ENCODE measurements at places on chromosomes 6 and 20.

DNA sequence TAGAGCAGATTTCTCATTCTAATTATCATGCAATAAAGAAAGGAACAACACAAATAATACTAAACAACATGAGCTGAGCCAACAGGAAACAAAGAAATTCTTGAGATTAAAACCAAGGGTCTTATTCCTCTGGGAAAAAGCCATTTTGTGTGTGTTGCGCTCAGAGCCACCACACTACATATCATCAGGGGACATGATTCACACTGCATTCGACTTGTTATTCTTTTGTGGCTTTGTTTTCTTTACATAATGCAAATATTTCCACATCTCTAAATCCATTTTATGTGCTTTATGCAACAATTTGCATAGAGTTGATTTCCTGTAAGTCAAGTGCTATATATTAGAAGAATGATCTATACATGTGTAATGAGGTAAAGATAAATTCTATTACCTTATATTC, 719.6 kb downstream of the TBC1D32 start:
- no peak for DNase-seq

DNA sequence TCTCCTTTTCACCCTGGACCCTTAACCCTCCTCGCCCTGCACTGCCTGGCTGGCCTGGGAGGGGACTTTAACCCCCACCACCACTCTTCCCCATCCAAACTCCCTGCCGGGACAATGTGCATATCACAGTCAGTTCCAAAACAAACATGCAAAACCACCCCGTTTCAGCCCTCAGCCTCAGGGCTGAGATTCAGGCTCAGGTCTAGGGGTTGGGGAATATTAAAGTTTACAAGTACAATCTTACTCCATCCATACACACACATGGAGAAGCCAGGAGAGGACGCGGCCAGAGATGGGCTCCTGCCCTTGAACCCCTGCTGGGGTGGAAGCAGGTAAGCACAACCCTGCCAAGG, 534 bp downstream of the KIAA1755 start:
- DNase-seq = no peak

- no peak for DNase-seq
Measured at GRCh38 chr6:52157301-52157941, 28.8 kb upstream of the IL17A start.

DNA sequence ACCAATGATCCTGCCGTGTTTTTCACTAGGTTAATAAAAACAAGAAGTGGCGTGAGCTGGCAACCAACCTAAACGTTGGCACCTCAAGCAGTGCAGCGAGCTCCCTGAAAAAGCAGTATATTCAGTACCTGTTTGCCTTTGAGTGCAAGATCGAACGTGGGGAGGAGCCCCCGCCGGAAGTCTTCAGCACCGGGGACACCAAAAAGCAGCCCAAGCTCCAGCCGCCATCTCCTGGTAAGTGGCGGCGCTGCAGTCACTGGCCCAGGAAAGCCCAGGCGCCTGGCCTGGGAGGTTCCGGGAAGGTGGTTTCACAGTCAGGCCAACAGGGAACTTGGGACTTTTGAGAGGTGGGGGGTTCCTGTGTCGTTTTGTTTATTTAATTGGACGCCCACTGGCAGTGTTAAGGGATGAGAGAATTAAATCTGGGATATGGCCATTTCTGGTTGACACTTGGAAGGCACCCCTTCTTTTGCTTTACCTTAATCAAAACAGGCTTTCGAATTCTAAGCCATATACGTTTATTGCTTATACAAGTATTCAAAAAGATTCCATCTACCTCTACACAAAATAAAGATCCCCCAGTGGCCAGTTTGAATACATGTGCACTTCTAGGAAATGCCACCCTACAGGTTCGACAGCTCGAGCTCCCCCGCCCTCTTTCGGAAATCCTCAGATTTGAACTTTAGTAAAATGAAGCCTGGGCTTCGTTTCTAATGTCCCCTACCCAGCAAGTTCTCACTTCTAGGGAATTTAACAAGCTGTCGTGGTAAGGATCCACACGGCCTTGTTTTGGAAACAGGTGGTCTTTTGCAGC, 138.9 kb downstream of the TMEM242 start:
- no peak for DNase-seq

DNA sequence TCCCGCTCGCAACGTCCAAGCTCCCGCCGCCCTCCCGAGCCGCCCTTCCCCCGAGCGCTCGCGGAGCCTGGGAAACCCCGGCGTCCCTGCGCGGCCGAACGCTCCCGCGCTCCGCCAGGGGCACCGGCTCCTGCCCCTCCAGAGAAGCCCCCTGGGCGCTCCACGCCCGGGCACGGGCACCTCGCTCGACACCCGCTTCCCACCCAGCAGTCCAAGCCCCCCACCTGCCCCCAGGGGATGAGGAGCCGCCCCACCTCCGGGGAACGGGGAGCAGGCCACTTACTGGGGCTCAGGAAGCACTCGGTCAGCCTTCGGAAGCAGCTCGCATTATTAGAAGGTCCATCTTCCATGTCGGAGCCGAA, 1.4 kb downstream of the PDE10A start:
- DNase-seq = no peak

DNA sequence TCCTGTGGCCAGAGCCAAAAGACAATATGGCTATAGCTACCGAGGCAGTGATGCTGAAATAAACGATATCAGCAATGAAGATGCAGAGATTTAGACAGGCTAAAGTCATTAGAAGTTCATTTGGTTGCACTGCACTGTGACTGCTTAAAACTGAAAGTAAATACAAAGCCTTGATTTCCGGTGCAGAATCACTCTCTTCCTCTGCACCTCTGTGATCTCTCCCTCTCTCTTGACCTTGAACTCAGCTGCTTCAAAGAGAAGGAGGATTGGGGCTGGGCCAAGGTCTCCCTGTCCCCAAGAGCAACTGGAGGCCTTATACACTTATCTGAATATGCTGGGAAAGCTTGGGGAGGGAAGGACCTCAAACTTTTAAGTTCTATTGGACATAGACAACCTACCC, 34.6 kb upstream of the SPACA1 start:
- no peak for DNase-seq

DNA sequence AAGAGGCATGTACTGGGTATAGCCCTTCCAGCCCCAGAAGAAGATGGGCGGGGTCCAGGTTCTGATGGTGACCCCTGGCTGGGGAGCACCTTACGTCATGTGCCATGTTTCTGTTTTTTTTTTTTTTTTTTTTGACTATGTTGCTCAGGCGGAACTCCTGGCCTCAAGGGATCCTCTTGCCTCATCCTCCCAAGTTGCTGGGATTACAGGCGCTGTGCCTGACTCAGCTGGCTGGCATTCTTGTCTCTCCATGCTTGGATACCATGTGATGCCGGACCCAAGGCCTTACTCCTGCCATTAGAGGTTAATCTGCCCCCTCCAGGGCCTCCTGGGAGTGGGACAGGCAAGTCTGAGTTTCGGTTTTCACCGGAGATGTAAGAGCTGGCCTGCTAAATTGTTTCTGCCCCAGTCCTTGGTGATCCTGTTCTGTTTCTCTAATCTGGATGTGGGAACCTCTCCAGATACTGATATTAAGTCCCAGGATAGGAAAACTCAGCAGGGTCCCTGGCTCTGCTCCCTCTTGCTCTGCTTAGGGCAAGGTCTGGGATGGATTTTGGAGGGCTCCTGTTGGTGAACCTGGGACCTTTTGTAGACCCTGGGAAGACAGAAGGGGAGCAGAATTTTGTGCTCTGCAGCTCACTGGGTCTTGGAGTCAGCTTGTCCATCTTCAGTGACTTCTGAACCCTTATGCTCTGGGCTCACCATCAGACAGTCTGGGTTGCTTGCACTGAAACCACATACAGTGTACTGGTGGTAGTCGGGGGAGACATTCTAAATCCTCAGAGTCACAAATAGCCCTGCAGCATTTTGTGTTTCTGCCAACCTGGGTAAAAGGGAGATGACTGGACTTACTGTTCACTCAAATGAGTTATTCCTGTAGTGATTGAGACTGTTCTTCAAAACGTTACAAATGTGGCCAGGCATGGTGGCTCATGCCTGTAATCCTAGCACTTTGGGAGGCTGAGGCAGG, 45.1 kb downstream of the PTK7 start:
- peak; percentile 95 for DNase-seq

DNA sequence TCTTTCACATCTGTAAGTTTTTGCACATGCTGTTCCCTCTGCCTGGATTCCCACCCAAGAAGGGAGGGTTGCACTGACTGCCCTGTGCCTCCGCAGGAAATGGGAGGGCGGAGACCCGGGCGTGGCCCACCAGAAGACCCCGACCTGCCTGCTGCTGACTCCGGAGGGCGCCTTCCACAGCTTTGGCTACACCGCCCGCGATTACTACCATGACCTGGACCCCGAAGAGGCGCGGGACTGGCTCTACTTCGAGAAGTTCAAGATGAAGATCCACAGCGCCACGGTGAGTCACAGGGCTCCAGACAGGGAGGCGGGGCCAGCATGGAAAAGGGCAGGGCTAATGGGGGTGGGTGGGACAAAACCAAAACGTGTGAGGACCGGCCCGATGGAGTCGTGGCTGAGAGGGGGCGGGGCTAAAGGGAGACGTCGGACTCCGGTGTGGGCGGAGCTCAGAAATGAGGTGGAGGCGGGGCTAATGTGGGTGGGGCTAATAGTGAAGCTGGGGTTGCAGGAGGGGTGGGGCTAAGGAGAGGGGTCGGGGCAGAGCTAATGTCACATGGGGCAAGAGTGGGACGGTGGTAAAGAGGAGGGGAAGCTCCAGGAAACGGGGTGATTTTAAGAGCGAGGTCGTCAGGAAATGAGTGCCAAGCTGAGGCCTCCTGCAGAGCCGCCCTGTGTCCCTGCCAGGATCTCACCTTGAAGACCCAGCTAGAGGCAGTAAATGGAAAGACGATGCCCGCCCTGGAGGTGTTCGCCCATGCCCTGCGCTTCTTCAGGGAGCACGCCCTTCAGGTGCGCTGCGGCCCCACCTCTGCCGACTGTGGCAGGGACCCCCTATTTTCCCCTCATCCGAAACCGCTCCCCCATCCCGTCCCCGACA, 12.6 kb downstream of the HSPA12B start:
- DNase-seq = no peak

GRCh38 chr6:16840725-16841124, 79.5 kb upstream of the ATXN1 start:
- DNase-seq = no peak

DNA sequence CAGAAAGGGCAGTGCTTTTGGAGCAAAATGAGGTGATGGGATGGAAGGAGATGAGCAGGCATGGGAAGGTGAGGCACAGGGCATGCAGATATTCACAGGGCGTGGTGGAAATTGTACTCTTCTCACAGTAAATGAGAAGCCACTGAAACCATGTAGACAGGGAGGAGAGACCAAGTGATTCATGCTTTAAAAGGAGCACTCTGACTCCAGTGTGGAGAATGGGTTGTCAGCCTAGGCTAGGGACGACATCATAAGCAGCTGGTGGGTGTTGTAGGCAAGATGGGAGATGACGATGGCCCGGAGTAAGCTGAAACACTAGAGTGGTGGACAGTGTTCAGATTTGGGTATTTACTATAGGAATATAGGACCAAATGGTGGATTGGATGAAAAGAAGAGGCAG, 18.4 kb downstream of the PDE7B start:
- no peak for DNase-seq

DNA sequence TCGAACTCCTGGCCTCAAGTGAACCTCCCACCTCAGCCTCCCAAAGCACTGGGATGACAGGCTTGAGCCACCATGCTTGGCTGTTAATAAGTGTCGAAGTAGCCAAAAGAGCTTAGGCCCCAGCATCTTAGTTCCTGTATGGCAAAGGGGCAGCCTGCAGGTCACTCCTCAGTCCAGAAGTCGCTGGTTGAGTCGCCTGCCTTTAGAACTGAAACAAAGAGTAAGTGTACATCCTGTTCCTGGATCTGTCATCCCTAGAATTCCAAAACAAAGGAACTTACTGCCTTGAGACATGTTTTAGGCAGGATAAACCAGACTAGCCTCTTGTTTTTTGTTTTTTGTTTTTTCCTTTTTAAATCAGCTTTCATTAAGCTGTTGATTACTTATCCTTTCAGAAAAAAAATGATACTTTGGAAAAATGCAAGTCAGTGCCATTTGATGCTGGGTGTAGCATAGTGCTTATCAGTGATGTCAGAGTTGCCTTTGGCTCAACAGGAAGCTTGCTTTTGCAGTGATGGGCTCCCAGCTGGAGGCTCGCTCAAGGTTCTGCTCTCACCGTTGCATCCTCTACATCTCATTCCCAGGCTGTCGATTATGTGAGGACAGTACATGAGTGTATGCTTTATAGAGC, 9.0 kb downstream of the ACTR5 start:
- DNase-seq = no peak

GRCh38 chr6:54775576-54775975, 71.0 kb upstream of the FAM83B start:
- DNase-seq = no peak

Measured in BJ (cell line).